ENCODE measurements at places on chromosomes 3 and 15.

- DNase-seq = peak; percentile 19
Observed at GRCh38 chr3:172836390-172836997, 86.0 kb downstream of the ECT2 start.

DNA sequence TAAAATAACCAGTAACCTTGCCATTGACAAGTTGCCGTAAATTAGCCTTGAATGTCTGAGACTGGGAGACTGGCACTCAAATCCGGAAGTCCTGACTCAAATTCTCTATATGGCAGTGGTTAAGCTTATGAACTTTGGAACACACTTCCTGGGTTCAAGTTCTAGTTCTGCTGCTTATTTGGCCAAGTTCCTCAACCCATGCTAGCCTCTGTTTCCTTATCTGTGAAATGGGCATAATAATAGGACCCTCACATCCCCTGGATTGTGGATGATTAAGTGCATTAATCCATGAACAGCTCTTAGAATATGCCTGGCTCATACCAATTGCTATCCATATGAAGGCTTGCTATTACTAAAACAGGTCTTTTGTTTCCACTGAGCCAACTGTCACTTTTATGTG, 311.5 kb downstream of the EDEM1 start:
- DNase-seq = no peak

- DNase-seq = no peak
Observed at GRCh38 chr15:80098341-80098740, 38.9 kb downstream of the ZFAND6 start.

DNA sequence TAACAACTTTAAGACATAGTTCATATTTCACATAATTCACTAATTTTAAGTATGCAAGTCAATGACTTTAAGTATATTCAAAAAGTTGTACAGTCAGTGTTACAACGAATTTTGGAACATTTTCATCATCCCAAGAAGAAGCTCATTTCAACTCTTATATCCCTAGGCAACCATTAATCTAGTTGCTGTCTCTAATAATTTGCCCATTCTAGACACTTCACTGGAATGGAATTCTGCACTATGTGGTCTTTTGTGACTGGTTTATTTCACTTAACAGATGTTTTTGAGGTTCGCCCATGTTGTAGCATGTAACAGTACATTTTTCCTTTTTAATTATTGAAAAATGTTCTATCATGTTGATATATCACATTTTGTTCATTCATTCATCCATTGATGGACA, 104.2 kb upstream of the SPRED1 start:
- no peak for DNase-seq

GRCh38 chr15:90478846-90479481, 50.8 kb upstream of the CRTC3 start:
- peak; percentile 25 for DNase-seq

GRCh38 chr3:45868213-45868612, 18.1 kb upstream of the CCR9 start:
- DNase-seq = no peak

GRCh38 chr3:3302964-3303363, 123.5 kb upstream of the CRBN start:
- no peak for DNase-seq

GRCh38 chr3:58659051-58659675, 7.4 kb downstream of the FAM3D start:
- no peak for DNase-seq

DNA sequence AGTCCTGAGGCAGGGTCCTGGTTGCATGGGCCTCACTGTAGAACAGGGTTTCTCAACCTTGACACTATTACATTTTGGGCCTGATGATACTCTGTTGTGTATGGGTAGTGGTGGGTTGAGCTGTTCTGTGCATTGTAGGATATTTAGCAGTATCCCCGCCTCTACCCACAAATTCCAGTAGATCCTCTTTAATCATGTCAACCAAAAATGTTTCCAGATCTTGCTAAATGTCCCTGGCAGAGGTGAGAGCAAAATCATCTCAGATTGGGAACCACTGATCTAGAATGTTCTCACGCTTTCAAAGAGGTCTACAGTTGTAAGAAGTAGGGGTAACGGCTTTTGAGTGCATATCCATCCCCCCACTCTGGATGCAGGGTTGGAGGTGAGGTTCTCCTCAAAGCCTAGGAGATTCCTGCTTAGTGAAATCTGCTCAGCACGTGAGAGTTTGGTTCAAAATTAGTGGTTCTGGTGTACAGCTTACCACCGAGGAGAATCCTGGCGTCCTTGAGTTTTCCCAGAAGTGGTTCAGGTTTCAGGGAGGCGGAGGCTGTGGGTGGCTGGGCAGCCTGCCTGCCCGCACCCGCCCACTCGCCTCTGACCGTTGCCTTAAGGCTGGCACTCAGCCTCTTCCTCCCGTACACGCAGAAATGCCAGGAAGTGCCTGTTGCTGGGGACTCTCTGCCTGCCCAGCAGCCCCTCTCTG, 5.3 kb downstream of the ACVR2B start:
- DNase-seq = no peak

Measured in CD4-positive, alpha-beta T cell treated with Interleukin-2 at 100 ng/mL for 4 hours (primary cell).